ENCODE measurements at places on chromosomes 7 and 10. TPM values are rescaled to one million over a fixed set of nuclear protein-coding genes. Genes with fewer than 3 reads are reported as not detected.
A peak's percentile ranks its signal among the peaks of the same experiment; 100 is the strongest.

DNA sequence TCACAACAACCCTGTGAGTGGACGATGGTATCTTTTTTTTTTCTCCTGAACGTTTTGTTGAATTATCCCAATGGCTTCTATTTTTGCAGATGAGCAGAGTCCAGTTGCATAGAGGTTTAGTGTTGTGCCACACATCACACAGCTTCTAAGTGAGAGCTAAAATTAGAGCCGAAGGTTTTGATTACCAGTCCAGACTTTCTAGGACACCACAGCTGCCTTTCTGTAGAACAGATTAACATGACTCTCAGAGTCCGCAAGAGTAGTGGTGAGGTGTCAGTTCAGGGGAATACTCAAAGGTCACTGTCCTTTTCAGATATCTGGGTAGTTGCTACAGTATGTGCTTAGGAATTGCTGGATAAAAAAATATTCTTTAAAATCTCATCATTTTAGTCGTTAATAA, 13.8 kb downstream of the SGPL1 start:
- peak; percentile 20 for DNase-seq

DNA sequence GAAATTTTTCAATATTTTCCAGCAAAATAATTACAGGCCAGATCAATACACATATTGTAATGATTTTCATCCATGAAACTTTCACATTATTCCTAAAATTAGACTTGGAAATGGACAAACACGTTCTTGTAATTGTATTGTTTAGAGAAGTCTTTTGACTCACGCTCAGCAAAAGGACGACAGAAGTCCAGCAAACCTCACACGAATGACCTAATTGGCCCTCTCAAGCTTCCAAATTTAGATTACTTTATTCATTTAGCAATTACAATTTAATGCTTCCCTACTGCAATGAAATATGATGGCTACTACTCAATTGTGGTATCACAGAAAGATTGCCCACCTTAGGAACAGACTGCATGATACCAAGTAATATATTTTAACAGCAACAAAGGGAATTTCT, 702.2 kb downstream of the MAGI2 start:
- DNase-seq: no peak

DNA sequence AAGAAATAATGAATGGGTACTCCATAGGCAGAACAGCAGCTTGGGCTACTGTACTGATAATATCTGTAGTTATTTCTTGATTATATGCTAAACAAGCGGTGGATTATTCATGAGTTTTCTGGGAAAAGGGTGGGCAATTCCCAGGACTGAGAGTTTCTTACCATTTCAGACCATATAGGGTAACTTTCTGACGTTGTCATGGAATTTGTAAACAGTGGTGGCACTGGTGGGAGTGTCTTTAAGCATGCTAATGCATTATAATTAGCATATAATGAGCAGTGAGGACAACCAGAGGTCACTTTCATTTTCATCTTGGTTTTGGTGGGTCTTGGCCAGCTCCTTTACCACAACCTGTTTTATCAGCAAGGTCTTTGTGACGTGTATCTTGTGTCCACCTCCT, 399.7 kb downstream of the CDC14C start:
- no peak for DNase-seq

- peak; percentile 10 for DNase-seq
These were observed 6.3 kb downstream of the ACTL6B start for GRCh38 chr7:100649826-100650565.

The CPA1 gene
- total RNA-seq: 0.32 TPM

The NAT16 gene
- total RNA-seq: not detected

The CPA4 gene
- total RNA-seq: 90.2 TPM

DNA sequence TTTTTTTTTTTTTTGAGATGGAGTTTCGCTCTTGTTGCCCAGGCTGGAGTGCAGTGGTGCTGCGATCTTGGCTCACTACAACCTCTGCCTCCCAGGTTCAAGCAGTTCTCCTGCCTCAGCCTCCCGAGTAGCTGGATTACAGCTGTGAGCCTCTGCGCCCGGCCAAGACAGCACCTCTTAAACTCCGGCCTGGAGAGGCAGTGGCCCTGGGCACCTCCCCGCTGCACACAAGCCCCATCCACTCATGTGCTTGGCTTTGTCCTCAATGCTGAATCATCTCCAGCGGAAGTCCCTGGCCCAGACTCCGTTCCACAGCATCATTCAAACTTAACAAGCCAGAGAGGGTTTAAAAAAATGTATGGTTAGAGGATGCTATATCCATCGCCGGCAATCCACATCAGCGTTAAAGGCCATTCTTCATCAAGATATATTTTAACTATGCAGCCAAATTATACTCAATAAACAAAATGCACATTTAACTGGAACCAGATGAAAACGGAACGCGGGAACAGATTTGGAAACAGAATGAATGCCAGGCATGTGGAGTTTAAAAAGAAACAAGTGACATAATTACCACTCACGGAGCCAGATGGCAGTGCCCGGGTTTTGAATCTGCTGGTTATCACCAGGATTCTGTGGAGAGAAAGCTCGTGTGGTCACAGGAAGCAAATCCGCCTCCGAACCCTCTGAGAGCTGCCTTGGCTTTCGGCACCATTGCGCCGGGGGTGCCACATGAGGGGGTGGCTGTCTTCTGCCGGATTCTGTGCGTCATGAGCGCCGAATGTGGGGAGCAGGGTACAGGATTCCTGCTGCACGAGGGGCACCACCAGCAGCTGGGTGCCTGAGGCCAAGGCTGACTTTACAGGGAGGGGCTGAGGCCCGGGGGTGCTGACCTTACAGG, 45.6 kb upstream of the CFAP46 start:
- peak; percentile 47 for DNase-seq
